NCI-H1417 treated with DMSO at 0.1 percent for 48 hours (cell line): ENCODE measurements at places on chromosomes 5 and 9.

- DNase-seq, result no peak
Observed at GRCh38 chr9:109448223-109448622, 49.9 kb downstream of the PTPN3 start.

GRCh38 chr5:125536095-125536494 is 789.7 kb upstream of the ZNF608 start:
- DNase-seq, result no peak

- DNase-seq, result no peak
Observed at GRCh38 chr9:114775981-114776380, 29.9 kb downstream of the TNFSF15 start.

DNA sequence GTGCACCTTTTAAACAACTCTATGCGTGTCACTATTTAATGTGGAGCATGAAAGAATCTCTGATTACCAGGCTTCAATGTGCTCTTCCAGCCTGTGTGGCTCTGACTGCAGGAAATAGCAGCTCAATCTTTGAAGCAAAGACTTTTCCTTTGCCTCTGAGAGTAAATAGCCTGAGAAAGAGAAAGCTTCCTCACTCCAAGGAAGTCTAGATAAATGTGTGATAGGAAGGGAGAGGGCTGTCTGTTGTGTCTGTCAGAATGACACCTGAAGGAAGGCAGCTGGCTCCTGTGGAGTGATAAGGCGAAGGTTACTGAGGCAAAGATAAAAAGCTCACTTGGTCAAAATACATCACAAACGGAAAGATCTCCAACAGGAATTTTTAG is 205.3 kb upstream of the HAPLN1 start:
- DNase-seq, result no peak

DNA sequence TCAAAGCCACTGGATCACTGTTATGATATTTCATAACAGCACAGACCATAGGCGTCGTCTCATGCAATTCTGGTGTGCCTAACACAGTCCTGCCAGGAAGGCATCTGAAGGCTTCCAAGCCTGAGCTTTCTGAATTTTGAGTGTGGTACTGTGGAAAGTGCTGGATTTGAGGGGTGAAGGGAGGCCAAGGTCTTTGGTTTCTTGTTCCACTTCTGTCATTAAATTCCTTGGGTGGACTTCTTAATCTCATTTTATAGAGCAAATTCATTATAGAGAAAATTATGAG is 441.3 kb upstream of the PIK3R1 start:
- no peak for DNase-seq

GRCh38 chr5:134692722-134693121 is 44.1 kb downstream of the SEC24A start:
- no peak for DNase-seq

GRCh38 chr5:96509721-96510350 is 76.8 kb upstream of the PCSK1 start:
- DNase-seq, result no peak

- DNase-seq, result no peak
Observed at GRCh38 chr9:10059044-10059443, 553.8 kb downstream of the PTPRD start.

GRCh38 chr9:97924386-97924785 is 2.1 kb upstream of the TRMO start:
- DNase-seq, result no peak

DNA sequence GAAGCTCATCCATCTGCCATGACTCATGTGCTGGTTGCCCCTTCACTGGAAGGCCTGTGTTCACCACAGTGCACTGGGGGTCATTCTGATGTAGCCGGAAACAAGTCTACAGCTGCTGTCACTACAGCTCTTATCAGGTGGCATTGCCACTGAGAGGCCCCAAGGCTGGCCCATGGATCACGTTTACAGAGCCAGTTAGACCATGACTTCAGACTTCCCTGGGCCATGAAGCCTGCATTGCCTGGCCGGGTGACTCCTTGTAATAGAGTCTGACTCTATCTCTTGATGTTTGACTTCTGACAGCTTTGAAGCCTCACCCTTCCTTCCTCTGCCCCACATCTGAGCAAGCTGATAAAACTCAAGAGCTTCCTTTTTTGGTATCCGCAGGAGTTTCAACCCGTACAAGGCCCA is 473.5 kb upstream of the DAP start:
- no peak for DNase-seq

- DNase-seq, result no peak
Observed at GRCh38 chr5:138639326-138639725, 64.1 kb upstream of the HSPA9 start.

- DNase-seq, result no peak
Observed at GRCh38 chr9:526904-527591, 312.4 kb downstream of the DOCK8 start.

DNA sequence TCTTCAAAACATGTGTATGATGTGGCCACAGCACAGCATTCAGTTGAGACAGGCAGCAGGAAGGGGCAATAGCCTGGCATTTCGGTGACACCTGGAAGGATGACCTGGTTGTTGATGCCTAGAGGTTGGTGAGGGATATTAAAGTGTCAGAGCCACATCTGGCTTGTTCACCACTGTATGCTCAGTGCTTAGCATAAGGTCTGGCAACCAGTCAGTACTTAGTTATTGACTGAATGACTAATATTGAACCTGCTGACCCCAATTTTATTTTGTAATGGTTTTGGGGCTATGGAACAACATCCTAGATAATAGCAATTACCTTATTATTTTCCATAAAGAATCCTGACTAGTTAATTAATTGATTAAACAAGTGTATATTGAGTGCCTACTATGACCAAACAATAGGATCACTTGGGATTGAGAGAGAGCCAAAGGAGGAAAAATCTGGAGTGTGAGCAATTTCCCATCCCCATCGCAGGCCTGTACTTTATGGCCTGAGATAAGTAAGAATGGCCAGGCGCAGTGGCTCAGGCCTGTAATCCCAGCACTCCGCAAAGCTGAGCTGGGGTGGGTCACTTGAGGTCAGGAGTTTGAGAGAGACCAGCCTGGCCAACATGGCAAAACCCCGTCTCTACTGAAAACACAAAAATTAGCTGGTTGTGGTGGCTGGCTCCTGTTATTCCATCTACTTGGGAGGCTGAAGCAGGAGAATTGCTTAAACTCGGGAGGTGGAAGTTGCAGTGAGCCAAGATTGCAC is 85.4 kb upstream of the PLPP1 start:
- DNase-seq, result no peak

- DNase-seq, result no peak
Observed at GRCh38 chr5:126093718-126094117, 329.5 kb upstream of the GRAMD2B start.

DNA sequence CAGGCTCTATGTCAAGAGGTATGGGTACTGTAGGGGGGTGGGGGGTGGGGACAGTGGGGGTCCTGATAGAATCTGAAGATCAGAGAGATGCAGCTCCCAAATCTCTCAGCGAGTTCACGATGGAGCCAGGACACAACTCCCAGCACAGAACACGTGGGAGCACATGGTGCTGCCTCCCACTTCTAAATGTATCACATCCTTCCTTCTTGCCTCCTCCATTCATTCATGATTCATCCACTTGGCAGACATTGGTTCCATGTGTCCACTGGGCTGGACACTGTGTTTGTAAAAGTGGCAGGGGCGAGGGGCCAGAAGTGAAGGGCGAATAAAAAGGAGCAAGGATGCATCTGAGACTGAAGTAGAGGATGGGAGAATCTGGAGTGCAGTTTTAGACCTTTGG is 33.9 kb downstream of the SH3TC2 start:
- no peak for DNase-seq

DNA sequence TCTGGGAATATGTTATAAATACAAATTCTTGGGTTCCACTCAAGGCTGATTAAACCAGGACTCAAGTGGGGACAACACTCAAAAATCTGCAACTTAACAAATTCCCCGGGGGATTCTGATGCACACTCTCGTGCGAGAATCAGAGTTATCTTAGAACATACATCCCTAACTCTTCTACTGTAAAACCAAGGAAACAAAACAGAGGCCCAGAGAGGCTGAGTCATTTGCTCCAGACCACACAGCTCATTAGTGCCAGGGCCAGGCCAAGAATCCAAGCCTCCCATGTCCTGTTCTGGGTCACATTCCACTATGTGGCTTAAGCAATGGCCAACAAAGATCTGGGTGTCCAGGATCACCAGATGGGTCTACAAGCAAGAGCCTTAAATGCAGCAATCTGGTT is 166.0 kb downstream of the ADAMTS12 start:
- DNase-seq, result no peak

DNA sequence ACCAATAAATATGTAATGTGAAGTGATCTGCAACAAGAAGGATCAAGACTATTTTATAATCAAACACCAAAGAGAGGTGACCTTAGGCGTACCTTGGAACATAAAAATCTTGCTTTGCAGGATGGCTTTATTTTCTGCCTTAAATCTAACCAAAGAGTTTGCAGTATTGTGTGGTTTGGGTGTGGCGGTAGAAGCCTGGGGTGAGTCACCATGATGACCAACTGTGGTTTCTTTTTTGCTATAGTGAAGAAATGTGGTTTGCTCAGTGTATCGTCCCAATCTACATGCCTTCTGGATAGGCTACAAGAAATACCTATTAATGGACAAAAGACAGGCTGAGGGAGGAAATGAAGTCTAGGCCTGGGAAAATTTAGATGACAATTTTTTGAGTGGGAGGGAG is 5.1 kb upstream of the CAST start:
- DNase-seq, result no peak

DNA sequence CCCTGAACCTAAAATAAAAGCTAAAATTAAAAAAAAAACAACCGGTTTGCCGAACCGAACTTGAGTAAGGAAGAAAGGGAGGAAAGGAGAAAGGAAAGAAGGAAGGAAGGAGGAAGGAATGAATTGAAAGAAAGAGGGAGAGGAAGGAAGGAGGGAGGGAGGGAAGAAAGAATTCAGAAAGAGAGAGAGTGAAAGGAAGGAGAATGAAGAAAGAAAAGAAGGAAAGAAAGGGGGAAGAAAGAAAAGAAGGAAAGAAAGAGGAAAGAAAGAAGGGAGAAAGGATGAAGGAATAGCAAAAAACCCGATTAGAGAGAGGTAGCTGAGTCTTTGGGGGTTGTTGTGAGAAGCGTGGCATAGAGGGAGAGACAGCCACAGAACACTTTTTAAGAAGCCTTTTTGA is 121.4 kb downstream of the FGF18 start:
- no peak for DNase-seq

DNA sequence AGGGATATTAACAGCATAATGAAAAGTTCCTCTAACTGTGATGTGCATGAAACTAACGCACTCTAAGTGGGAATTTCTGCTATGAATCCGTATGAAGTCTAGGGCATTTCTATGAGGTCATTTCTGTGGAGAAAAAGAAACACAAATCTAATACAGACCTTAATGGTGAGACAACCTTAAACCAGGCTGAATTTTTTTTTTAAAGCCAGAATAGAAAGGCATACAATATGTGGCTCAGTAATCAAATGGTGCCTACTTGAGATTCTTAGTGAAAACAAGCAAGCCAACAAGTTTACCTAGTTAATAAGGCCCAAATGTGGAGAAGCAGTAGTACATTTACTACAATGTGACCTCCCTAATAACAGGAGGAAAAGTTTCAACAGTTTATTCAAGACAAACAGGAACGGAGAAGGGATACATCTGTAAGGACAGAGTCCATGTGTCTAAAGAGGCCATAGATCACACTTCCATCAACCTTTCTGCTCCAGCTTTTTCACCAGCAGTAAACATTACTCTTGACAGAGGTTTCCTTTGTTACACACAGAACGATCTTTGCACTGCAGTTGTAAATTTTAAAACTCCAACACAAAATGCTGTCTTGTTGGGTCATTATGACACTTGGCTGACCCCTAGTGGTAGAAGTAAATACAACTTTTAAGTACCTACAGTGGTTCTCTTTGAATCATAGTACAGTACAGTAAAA is 26.2 kb downstream of the CARNMT1 start:
- DNase-seq, result peak; percentile 13

GRCh38 chr5:1185038-1185627 is 16.3 kb upstream of the SLC6A19 start:
- DNase-seq, result no peak

- no peak for DNase-seq
Observed at GRCh38 chr9:94676446-94677131, 37.3 kb upstream of the FBP1 start.

DNA sequence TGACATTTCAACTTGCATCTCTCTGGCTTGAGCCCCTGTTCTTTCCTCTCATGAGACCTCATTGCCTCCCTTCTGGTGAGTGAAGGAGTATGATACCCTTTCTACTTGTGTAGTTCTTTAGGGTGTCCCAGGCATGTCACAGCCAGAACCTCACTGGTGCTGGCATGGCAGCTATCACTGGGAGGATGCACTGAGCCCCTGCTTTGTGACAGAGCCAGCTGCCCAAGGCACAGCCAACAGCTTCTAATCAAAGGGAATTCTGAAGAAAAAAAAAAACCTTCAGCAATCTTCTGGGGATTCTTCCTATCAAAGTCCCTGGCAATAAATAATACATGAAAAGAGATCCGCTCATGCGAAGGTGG is 652.6 kb upstream of the KLF4 start:
- DNase-seq, result no peak
